ENCODE measurements at places on chromosomes 3 and 15.

- no peak for DNase-seq
These were observed 12.4 kb downstream of the ZNF710 start for GRCh38 chr15:90013503-90013937.

- DNase-seq, result no peak
These were observed 468.9 kb upstream of the UBE2E2 start for GRCh38 chr3:22734207-22734606.

DNA sequence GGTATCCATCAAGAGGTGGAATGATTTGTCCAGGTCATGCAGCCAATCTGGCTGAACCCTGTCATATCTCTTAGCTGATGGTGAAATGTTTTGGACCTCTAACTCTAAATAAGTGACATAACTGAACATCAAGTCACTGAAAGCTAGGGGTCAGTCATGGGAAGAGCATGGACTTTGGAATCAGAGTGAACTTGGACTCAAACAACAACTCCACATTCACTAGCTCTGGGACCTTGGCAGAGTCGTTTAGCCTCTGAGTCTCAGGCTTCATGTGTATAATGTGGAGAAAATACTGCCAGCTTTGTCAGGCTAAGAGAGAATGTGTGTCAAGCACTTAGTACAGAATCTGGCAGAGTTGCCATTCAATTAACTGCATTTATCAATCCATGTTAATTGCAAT, 557.8 kb upstream of the CFAP20DC start:
- DNase-seq, result no peak

GRCh38 chr3:39118931-39119660, 11.6 kb downstream of the TTC21A start:
- no peak for DNase-seq

DNA sequence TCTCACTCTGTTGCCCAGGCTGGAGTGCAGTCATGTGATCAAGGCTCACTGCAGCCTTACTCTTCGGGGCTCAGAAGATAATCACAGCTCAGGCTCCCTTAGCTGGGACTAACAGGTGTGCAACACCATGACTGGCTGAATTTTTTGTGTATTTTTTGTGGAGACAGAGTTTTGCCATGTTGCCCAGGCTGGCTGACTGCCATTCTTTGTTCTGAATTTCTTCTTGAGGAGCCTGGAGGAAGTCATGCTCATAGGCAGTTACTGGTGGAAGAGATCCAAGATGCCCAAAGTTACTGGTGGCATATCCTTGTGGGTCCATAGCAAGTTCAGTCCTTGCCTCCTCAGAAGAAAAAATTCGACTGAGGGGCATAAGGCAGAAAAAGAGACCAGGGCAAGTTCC, 16.6 kb upstream of the UBP1 start:
- no peak for DNase-seq

Data from dorsolateral prefrontal cortex (tissue), 122 donors.